ENCODE measurements at places on chromosomes 6 and 20.

DNA sequence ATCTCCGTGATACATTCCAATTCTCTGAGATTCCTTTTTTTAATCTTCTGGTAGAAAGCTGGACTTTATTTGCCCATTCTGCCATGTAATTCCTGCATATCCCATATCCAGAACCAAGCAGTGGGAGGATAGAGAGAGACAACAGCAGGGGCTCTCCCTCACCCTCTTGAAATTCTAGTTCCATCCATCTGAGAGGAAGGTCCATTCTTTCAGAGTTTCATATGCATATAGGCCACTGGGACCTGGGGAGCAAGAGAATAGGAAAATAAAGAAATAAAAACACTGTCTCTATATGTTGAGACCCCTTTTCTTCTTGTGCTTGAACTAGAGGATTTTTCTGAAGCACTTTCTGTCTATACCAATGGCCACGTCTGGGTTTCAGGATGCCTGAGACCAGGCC, 147.9 kb upstream of the STMND1 start:
- no peak for DNase-seq

GRCh38 chr6:33786736-33787135, 2.2 kb downstream of the LEMD2 start:
- DNase-seq, result no peak

DNA sequence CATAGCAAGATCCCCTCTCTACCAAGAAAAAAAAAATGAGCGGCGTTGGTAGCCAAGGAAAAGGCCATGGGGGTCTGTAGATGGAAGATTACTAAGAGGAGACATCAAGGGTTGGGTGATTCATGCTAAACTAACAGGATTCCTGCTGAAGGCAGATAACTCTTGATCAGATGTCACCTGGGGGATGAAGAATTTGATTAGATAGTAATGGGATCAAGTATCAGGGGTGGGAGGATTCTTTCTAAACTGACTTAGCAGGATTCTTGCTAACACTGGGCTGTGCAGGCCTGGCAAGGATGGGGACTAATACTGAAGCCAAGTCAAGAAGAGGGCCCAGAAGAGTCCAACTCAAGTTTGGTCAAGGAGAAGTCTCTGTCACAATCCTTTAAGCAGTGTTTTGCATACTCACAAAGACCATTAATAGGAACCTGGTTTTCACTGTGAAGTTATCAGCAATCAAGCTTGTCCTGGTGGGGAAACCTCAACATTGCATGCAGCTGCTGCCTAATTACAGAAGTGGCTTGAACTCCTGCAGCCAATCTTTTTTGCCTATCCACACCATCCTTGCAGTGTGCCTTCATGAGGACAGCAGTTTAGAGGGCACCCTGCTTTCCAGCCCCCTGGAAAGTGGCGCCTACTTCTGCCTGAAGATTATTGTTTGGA, 61.3 kb downstream of the ANKRD6 start:
- no peak for DNase-seq

DNA sequence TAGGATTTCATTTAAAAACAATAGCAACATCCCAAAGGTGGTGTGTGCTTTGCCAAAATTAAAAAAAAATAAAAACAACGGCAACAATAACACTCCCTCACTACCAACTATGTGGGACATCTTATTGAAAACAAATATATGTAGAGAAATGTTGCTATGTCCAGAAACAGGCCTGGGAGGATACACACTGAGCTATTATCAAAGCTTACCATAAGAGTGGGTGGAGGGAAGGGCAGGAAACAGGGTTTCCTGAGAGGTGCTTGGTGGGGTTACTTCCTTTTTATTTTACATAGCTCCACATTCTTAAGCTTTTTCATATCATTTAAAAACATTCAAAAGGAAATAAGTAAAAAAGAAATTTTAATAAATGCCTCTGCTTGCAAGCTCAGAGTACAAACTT, 150.0 kb upstream of the RIPOR2 start:
- no peak for DNase-seq

DNA sequence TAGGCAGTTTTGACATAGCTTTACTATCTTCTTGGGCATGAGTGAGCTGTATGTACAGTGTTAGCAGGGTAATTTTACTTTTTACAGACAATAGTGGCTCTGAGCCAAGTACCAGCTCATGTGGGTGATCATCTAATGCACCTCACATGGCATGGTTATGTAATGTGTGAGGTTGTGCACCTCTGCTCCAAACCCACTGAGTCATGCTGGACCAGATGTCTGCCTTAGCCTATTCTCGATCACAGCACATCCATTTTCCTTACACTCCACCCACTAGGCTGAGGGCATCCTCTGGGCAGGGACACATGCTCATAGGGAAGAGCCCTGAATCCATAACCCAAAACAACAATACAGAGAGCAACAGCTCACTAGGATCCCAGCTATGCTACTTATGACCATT, 71.6 kb upstream of the FBXL4 start:
- no peak for DNase-seq

GRCh38 chr20:44097521-44098255, 89.3 kb downstream of the JPH2 start:
- no peak for DNase-seq

- DNase-seq, result no peak
Measured at GRCh38 chr6:16681260-16681873, 79.9 kb downstream of the ATXN1 start.

DNA sequence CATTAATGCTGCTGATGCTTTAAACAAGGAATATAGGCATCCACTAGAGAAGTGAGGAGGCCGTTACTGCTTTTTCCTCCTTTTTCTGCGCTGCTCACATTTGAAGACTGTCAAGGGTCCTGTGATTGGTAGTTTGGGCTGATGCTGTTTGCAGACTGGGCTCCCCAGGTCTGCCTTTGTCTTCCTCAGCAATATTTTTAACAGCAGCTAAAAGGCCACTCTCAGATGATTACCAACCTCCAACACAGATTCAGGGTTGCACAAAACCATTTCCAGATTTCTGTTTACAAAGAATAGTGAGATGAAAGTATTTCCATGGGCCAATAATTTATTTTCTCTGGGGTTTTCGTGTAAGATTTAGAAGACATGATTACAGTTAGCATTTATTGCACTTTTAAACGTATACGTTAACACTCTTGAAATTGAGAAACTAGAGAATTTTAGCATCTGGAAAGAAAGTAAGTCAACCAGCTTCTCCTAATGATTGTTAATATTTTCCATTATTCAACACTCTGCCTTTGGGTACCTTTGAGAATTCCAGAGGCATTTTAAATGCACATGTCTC, 475.3 kb upstream of the SOX4 start:
- DNase-seq, result no peak

GRCh38 chr20:59184880-59185447, 21.3 kb downstream of the ZNF831 start:
- peak; percentile 11 for DNase-seq

- DNase-seq, result no peak
Measured at GRCh38 chr6:35973670-35974222, 50.7 kb downstream of the SLC26A8 start.

- no peak for DNase-seq
Measured at GRCh38 chr6:90204327-90205056, 92.2 kb downstream of the BACH2 start.

GRCh38 chr20:19301843-19302242, 89.4 kb downstream of the SLC24A3 start:
- no peak for DNase-seq

DNA sequence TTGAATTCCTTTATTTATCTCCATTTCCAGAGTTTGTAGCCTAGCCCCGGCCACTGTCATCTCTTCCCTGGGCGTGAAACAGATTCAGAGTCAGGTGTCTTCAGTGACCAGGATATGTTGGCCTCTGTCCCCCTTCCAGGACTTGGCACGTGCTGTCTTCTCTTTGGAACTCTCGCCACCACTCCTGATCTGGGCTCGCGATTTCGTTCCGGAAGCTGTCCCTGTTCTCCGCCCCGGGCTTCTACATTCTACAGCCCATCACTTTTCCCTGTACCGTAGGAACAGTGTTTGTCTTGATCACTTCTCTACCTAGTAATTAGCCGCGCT, 739 bp downstream of the GSS start:
- no peak for DNase-seq

DNA sequence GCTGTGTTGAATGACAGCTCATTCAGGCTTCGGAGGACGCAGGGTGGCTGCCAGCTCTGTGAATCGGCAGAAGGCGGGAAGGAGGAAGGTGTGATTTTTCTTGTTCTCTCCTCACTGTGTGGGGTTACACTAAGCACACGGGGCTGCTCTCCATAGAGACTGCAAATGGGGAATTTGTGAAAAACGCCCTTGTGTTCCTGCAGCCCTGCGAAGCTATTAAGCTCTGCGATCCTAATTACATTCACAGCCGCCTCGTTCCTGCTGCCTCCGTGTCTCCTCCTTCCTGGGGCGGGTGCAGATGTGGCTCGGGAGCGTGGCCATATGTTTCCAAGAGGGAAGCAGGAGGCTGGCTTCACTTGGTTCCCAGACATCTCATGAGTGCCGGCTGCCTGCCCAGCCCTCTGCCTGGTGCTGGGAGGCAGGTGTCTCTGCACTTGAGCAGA, 124.0 kb downstream of the TOX2 start:
- DNase-seq, result peak; percentile 70

- no peak for DNase-seq
Measured at GRCh38 chr6:110369066-110369465, 10.9 kb upstream of the METTL24 start.

- DNase-seq, result no peak
Measured at GRCh38 chr20:53714524-53714923, 120.9 kb upstream of the ZNF217 start.

DNA sequence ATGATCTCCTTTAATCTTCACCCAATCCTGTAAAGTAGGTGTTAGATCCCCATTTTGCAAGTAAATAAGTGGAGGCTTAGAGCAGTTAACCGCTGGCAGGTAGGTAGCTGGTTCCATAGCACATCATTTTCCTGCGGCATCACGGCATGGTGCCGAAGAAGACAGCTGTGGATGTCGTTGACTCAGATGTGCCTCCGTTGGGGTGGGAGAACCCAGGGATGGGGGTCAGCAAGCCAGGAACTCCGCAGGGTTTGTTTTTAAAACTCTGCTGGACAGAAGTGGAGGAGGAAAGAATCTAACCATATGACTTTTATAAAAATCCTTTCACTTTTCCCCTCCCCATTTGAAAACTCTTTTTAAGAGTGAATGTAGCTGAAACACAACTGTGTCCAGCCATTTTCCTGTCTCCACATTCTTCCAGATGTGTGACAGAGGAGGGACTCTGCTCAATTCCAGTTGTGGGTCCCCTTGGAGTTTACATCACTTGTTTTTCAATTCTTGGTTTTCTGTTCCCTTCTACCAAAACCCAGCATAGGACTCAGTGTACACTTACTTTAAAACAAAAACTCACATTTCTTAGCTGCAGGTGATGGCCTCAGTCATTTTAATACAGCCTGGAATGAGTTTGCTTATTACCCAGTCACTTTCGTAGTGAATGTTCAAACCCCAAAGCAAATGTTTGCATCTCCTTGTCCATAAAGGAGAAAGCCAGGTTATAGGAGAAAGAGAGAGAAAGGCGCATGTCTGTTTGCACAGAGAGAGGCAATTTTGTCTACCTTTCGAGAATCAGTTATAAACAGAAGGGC, 27.6 kb upstream of the PI16 start:
- DNase-seq, result no peak

- DNase-seq, result no peak
Measured at GRCh38 chr6:55033016-55033546, 141.2 kb upstream of the HCRTR2 start.

DNA sequence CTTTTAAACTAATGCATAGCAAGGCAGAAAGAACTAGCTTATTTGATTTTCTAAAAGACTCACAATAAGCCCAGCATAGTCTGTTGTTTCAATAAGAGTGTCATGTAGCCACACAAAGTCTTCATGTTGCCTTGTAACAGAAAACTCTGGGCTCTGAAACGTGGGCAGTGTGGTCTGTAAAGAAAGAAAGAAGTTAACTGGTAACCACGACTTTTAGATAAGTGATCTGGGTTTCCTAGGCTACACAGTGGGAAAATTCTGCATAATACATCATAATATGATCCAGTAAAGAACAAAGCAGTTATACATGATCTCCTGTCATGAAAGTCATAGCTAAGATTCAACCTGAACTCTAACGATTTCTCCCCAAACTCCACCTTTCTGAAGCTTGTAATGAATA, 13.3 kb downstream of the SNX5 start:
- no peak for DNase-seq

GRCh38 chr6:44667226-44667625, 279.7 kb downstream of the CDC5L start:
- no peak for DNase-seq

DNA sequence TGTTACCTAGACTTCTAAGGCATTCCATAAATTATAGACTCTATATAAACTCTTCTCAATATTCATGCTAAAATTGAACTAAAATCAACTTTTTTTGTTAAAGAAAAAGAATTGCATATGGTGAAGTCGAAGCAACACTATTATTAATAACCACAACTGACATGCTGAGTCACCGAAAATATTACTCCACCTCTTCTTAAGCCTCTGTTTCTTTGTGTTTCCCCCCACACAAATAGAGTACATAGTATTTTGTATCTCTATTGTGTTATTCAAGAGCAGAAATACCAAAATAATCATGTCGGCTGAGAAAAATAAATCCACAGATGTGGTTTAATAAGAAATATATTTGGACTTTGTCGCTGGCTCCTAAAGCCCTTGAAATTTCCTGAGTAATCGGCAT, 23.8 kb downstream of the TFB1M start:
- no peak for DNase-seq

GRCh38 chr6:143542888-143543287, 31.4 kb upstream of the FUCA2 start:
- DNase-seq, result no peak

GRCh38 chr20:53786445-53787267, 193.0 kb upstream of the ZNF217 start:
- no peak for DNase-seq

DNA sequence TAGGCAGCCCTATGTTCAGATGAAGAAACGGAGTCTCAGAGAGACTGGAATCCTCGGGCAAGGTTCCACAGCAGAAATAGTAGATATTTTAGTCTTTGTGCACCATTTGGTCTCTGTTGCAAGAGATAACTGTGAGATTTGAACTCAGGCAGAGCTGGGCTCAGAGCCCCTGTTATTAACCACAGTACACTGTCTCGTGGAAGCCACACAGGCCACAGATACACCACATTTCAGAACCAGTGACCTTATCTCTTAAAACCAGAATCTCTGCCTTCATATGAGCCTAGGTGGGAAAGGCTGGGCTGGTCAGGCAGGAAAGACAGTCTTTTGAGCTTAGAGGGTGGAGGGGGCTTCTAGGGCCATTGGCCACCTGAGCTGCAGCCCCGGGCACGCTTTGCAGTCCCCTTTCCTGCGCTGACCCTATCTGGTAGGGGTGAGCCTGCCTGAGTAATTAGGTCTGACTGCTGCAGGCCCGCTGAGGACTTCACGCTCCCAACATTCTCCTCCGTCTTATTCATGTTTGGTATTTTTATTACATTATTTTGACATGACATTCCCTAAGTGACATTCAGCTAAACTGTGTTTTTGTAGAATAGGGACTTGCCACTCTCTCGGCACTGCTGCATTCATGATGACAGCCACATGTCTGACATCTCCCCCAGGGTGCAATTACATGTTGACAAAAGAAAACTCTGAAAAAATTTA, 71.1 kb downstream of the KCNB1 start:
- no peak for DNase-seq

- no peak for DNase-seq
Measured at GRCh38 chr6:36976509-36976908, 9.5 kb downstream of the MTCH1 start.
